ENCODE measurements at places on chromosomes 1 and 21.

- no peak for DNase-seq
Observed at GRCh38 chr1:14970115-14970798, 183.3 kb upstream of the TMEM51 start.

DNA sequence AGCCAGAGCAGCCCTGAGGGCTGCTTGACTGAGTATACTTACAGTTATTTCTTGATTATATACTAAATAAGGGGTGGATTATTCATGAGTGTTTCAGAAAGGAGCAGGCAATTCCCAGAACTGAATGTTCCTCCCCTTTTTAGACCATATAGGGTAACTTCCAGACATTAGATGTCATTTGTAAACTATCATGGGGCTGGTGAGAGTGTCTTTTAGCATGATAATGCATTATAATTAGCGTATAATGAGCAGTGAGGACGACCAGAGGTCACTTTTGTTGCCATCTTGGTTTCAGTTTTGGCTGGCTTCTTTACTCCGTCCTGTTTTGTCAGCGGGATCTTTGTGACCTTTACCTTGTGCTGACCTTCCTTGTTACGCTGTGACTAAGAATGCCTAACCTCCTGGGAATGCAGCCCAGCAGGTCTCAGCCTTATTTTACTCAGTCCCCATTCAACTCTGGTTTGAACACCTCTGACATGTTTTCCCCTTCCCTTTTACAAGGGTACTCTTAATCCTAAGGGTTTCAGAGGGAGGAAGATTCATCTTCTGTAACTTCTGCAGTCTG lies 16.2 kb downstream of the KCTD3 start:
- DNase-seq = no peak

DNA sequence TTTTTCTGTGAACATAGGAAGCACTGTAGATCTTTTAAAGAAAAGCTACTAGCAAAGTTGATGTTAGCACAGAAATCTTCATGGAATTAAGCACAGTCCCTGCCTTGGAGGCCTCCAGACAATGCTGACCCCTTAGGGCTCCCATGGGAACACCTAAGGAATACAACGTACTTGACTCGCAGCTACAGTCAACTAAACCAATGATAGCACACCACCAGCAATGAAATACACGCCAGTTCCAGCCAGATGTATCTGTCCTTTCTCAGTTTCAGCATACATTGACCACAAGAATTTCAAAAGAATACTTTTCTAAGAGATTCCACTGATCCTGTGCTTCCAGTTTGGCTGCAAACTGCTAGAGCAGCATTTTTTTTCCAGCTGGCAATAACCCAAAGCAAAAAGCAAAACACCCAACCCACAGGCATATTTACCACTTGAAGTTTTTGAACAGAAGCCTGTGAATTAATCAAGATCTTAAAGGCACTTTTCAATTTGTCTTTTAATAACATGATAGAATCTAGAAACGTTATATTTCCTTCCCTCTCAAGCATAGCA lies 42.8 kb upstream of the KRTAP11-1 start:
- DNase-seq = no peak

DNA sequence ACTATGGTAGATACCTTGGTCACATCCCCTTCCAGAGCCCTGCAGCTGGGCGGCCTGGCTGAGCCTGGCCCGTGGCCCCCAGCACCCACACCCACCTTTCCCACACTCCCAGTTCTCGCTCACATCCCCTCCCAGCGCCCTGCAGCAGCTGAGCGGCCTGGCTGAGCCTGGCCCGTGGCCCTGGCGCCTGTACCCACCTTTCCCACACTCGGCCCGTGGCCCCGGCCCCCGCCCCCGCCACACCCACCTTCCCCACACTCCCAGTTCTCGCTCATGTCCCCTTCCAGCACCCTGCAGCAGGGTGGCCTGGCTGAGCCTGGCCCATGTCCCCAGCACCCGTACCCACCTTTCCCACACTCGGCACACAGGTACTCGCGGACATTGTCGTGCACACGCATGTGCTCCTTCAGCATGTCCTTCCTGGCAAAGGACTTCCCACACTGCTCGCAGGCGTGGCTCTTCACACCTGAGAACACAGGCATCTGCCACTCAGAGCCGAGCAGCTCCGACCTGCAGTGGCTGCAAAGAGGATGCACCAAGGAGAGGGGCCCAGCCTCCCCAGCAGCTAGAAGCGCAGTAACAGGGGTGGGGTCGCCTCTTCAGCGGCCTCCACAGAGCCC lies 52.5 kb upstream of the RIPK4 start:
- DNase-seq = no peak

GRCh38 chr1:241422470-241422869 lies 65.5 kb upstream of the RGS7 start:
- no peak for DNase-seq

- DNase-seq = no peak
Observed at GRCh38 chr1:11328444-11328843, 55.4 kb downstream of the UBIAD1 start.

- DNase-seq = no peak
Observed at GRCh38 chr1:228471762-228472398, 15.3 kb upstream of the RNF187 start.

DNA sequence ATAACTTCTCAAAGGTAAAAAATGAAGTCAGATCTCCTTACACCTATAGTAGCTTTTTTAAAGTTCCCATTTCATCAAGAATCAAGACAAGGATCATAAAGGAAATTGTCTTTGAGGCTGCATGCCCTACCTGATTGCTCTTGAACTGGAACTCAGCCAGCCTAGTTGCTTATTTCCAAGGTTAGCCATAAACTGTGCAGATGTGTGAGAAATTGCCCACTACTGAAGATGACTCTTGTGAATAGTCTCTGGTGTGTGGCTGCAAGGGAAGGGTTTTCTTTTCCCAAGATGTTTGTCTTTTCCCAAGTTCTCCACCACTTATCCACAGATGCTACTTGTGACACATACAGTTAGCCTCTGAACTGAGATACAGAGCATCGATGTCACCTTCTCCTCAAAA lies 81.7 kb upstream of the DUSP10 start:
- no peak for DNase-seq

- no peak for DNase-seq
Observed at GRCh38 chr21:42521384-42521783, 7.7 kb downstream of the SLC37A1 start.

GRCh38 chr1:32247452-32247851 lies 430 bp downstream of the FAM167B start:
- DNase-seq = no peak

GRCh38 chr1:3014050-3014440 lies 7.2 kb upstream of the ACTRT2 start:
- no peak for DNase-seq

DNA sequence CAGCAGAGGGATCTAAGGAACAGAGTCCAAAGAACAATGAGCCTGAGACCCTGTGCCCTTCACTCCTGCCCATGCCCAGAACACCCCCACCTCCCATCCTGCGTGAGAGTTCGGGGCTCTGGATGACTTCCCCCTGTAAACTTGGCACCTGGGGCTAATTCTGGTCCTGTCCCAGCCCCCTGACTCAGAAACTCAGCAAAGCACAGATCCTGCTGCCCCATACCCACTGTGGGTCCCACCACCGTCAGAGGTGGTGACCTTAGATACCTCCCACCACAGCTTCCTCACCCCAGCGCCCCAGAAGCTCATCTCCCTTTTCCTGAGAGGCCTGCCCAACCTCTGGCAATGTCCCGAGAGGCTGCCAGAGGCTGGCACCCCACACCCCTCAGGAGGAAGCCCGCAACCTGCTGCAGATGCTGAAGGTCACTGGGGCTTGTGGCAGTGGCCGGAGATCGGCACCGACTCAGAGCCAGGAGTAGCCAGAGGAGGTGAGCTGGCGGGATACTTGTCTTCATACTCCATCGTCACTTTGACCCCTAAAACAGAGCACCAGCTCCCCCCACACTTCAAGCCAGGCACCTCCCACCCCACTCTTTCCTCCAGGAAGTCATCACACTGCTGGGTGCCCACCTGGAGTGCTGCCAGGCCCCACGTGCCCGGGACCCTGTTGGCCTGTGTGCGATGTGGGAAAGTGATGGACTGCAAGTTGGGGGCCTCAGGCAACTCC lies 111.6 kb upstream of the IFFO2 start:
- no peak for DNase-seq

DNA sequence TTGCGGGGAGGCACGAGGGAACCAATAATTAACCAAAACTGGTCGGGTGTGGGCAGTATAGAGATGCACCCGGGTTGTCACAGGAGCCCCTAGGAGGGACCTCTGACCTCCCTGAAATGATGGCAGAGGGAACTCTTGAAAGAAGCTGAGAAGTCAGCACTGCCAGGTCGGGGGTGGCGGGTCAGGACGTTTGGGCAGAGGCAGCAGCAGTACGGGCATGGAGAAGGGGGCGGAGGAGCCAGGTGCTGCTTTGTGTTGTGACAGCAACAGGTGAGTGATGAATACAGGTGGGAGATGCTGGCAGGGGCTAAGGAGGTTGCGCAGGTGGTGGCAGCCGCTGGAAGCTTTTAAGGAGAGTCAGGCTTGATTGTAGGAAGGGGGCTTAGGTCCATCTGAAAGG lies 11.7 kb downstream of the TNFRSF1B start:
- no peak for DNase-seq

DNA sequence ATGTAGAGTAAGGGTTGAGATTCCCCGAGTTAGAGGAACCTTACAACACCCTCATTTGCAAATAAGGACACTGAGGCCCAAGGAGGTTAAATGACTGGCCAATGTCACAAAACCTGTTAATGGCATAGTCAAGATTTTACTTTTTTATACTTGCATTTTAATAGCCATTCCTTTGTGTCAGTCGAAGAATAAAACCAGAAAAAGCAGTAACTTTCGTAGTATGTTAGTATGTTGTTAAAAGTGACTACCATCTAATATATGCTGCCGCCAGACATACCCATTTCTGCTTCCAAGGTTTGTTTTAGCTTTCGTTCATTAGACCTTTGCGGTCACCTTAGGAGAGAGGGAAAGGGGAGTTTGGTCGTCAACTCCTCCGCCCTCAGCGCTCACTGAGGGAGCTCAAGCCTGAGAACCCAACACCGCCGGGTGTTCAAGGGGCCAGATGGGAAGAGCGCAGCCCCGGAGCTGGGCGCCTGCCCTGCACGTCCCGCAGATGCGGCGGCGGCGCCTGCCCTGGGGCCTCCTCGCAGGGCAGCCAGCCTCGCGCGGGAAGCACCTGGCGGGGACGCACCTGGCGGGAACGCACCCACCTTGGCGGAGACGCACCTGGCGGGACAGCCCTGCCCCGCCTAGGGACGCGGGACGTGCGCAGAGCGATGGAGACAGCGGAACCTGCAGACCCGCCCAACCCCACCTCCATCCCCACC lies 466 bp downstream of the VPS26C start:
- no peak for DNase-seq

DNA sequence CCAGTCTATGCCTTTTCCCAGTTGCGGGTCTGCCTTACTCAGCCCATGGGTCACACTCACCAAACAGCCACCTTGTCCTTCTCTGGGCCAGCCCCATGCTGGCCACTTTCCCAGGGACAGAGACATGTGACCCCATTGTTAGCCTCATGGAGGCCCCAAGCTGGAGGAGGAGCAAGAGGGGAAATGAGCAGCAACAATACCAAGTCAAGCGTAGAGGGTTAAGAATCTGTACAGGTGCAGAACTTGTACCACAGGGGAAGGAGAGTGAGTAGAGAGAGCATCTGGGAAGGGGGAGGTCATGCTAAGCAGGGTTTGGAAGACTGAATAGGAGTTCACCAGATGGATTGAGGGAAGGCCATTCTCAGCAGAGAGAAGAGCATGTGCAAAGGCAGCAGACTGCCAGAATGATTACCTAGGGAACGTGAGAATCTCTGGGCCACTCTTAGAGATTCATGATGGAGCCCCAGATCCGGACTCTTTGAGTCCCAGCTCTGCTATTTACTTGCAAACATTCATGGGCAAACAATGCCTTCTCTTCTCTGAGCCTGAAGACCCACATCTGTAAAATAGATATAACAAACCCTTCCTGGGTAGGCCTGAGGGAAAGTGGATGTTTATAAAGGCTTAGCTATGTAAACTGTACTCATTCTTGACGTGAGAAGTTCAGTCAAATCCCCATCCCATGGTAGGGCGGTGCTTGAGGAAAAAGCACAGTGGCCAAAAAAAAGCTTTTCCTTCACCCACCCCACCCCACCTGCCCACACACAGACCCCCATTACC lies 2.8 kb upstream of the SLC2A1 start:
- DNase-seq = no peak

DNA sequence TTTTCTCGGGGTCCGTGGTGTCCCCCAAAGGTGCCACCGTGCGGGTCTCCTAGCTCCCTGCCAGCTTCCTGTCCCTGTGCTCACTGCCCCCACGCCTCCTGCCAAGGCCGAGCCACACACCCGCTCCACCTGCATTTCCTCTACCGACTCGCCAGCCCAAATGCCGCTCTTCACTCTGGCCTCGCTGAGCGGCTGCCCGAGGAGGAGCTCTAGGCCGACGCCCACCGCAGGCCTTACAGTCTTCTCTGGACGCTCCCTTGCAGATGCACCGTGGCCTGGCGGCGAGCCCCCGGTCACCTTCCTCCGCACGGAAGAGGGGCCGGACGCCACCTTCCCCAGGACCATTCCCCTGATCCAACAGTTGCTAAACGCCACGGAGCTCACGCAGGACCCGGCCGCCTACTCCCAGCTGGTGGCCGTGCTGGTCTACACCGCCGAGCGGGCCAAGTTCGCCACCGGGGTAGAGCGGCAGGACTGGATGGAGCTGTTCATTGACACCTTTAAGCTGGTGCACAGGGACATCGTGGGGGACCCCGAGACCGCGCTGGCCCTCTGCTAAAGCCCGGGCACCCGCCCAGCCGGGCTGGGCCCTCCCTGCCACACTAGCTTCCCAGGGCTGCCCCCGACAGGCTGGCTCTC lies 26.3 kb downstream of the FTCD start:
- DNase-seq = no peak

- DNase-seq = no peak
Observed at GRCh38 chr1:58908561-58909560, 125.0 kb upstream of the JUN start.

DNA sequence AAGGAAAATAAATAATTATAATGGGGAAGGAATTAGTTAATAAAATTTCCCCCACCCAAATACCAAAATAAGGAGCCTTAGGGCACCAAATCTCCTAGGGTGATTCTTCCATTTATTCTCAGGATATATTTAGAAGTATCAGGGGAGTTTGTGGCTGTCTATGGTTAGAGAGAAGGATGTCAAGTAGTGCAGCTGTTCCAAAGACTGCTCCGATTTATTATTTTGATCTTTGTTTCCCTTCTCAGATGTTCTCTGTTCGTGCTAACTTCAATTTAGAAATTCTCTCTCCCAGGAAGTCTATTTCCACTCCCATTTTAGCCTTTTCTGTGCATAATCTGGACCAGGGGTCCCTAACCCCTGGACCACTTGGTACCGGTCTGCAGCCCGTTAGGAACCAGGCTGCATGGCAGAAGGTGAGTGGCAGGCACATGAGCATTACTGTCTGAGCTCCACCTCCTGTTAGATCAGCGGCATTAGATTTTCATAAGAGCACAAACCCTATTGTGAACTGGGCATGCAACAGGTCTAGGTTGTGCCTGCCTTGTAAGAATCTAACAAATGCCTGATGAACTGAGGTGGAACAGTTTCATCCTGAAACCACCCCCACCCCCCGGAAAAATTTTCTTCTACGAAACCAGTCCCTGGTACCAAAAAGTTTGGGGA lies 9.3 kb upstream of the MAST2 start:
- no peak for DNase-seq

DNA sequence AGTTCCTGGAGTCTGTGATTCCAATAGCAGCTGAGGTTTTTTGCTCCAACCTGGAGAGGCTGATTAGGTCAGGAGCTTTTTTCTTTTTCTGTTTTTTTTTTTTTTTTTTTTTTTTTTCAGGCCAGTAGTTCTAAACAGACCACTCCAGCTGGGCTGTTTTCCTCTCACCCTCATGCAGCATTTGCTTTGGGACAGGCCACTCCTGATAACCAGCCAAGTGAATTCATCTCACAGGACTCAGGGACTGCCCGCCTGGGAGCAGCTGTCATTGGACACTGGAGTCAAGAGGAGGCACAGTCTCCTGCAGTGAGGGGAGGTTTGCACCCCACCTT lies 22.9 kb downstream of the PLXNA2 start:
- DNase-seq = no peak
